ENCODE measurements at places on chromosomes 13 and 19.

- DNase-seq: no peak
Measured at GRCh38 chr13:96993634-96994016, 651 bp downstream of the OXGR1 start.

GRCh38 chr13:73948848-73949529 lies 185.2 kb downstream of the KLF12 start:
- no peak for DNase-seq

DNA sequence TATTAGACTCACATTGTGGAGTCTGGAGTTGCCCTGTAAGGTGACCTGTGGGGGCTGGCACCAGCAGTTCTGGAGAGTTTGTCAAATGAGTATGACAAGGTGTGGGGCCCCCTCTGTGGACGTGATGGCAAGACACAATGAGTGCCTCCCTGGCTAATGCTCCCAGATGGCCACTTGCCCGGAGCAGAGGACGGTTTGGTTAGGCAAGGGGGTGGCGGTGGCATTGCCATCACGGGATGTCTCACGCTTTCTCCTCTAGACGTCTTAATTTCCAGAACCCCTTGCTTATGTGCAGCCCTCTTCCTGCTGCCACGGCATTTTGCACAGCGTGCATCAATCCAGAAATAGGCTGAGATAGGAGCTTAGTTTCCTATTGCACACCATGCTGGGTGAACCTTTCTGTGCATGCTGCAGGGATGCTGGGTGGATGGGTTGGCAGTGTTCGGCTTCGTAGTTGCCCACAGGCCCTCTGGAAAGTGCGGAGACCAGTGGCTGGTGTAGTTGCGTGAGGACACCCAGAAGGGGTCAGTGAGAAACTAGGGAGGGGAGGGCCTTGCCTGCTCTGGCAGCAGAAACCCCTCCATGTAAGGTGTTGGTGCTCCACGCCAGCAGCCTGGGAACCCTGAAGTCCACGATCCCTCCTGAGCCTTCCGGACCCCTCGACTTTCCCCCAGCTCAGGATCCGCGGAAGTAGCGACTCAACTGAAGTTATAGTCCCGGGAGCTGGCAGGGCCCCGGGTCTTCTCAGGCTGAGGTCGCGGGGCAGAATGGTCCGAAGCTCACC lies 18.1 kb upstream of the LRP3 start:
- peak; percentile 37 for DNase-seq

DNA sequence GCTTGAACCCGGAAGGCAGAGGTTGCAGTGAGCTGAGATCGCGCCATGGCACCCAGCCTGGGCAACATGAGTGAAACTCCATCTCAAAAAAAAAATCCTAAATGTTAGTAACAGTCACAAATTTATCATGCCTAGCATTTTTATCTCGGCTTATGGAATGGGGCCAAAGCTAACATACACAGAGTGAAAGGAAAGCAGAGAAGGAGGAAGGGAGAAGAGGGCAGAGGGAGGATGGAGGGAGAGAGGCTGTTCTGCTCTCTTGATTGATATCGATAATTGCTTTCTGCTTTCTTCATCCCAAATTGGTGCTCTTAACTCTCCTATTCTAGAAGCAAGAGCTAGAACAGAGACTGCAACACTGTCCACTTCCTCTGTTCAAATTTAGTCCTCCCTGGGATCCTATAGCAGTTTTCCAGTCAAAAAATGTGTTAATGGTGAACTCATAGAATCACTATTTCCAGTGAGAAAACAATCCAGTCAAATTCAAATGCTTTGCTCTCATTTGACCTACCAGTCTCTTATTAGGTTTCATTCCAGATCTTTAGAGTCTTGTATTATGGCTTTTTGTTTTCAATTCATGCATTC lies 15.8 kb upstream of the TUBGCP3 start:
- DNase-seq: no peak

GRCh38 chr13:113665597-113666328 lies 1.3 kb upstream of the GRK1 start:
- DNase-seq: no peak

DNA sequence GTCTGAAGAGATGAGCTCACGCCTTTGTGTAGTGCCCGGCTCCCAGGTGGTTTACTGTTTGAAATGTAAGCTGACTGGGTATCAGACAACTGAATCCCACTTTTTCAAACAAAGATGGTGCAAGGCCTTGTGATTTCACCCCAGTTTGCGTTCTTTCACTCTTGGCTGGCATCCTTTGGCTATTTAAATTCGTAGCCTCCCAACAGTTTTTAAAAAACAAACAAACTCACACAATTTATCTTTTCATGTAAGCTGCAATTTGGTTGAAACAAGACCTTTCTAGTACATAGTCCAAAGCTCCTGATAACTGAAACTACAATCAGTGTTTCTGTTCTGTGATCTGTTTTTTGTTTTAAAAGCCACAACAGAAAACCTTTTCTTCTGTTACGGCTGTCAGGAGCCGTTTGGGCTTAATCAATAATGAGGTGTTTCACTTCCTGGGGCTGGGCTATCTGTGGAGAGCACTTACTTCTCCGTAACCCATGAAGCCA lies 65.1 kb upstream of the NPAS1 start:
- no peak for DNase-seq
